Activated T-helper 1 cell treated with anti-CD3 and anti-CD28 coated beads, Interleukin-2, amount 50 U/mL, for 16 hours (primary cell): ENCODE measurements at places on chromosomes 11 and 22.

- DNase-seq: no peak
Measured at GRCh38 chr11:58832056-58832645, 12.4 kb downstream of the GLYATL2 start.

- no peak for DNase-seq
Measured at GRCh38 chr11:12111549-12112520, 1.4 kb downstream of the MICAL2 start.

GRCh38 chr22:41561335-41561734 lies 525 bp downstream of the CSDC2 start:
- DNase-seq: no peak

- DNase-seq: peak; percentile 65
Measured at GRCh38 chr11:66386171-66387069, 14.9 kb upstream of the SLC29A2 start.

GRCh38 chr11:11545285-11546275 lies 76.2 kb downstream of the GALNT18 start:
- no peak for DNase-seq

GRCh38 chr11:78838417-78838816 lies 263.8 kb upstream of the NARS2 start:
- no peak for DNase-seq

DNA sequence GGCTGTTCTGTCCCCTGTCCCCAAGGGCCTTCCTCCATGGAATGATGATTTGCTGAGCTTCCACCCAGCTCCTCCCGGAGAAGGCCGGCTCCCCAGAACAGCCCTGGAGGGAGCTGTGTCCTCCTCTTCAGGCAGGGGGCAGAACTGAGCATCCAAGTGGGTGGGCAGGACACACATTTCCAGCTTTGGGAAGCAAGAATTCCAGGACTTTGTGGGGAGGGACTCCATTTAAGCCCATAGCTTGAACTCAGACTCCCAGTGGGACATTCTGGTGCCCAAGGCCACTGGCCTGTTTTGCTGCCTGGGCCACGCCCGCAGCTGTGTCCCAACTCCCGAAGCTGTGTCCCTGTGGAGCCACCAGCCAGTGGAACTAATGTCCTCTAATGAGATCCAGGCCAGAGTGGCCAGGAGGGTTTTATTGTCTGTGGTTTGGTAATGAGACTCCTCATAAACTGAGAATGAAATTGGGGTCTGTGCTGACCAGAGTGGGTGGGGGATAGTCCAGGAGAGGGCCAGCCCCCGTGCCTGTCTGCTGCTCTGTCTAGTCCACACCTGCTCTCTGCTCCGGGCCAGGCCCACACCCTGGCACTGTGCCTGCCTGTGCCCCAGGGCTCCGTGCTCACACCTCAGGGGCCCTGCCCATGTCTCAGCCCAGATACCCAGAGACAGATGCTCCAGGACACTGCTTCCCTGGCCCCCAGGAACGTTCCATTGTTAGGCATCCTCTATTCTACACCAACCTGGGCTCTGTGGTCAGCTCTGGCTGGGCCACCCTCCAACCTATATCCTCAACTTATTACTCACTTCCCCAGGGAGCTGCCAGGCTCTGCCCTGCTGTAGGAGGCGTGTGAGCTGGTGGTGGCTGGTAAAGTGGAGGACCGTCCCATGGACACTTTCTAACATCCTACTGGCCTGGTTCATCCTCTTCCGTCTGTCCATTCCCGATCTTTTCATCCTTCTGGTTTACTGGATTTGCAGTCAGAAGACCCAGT lies 7.6 kb downstream of the NECTIN1 start:
- DNase-seq: no peak

- no peak for DNase-seq
Measured at GRCh38 chr11:96761451-96761850, 371.6 kb downstream of the JRKL start.

GRCh38 chr22:46540874-46541273 lies 3.5 kb upstream of the CELSR1 start:
- no peak for DNase-seq

GRCh38 chr11:91978747-91979146 lies 245.9 kb upstream of the FAT3 start:
- no peak for DNase-seq
